ENCODE measurements at places on chromosomes 2 and 18. TPM values are rescaled to one million over a fixed set of nuclear protein-coding genes. Genes with fewer than 3 reads are reported as not detected.

The DYNAP gene
- not detected for total RNA-seq

The NYAP2 gene
- not detected for total RNA-seq

The CHRNG gene
- total RNA-seq: not detected

The RNF125 gene
- total RNA-seq: 2.8 TPM

The UBXN2A gene
- total RNA-seq: 7.4 TPM

The HSPD1 gene
- total RNA-seq: 102 TPM

The NT5DC4 gene
- not detected for total RNA-seq

The ASB18 gene
- total RNA-seq: not detected

The PLEKHH2 gene
- not detected for total RNA-seq

The RGPD4 gene
- total RNA-seq: not detected

The GDF7 gene
- total RNA-seq: 2.8 TPM

The TMSB10 gene
- total RNA-seq: 7,454 TPM

The BOLL gene
- not detected for total RNA-seq

The RBM44 gene
- 0.22 TPM for total RNA-seq

The PPP4R1 gene
- total RNA-seq: 84.8 TPM

The TRABD2A gene
- total RNA-seq: 0.99 TPM

The MFSD6 gene
- 3.0 TPM for total RNA-seq

The UGT1A3 gene
- not detected for total RNA-seq

The BMP10 gene
- not detected for total RNA-seq

The LIMS3 gene
- total RNA-seq: 5.4 TPM

The HTRA2 gene
- 38.1 TPM for total RNA-seq

The CHN1 gene
- total RNA-seq: 8.1 TPM

The TOGARAM2 gene
- under 0.01 TPM for total RNA-seq

The CD302 gene
- total RNA-seq: 5.7 TPM

The AMER3 gene
- not detected for total RNA-seq

The TCF7L1 gene
- total RNA-seq: 7.5 TPM

The TRIM43 gene
- not detected for total RNA-seq

The KIF3C gene
- total RNA-seq: 10.5 TPM

The CDH19 gene
- not detected for total RNA-seq

The EPHA4 gene
- total RNA-seq: 2.2 TPM

The AQP12B gene
- total RNA-seq: not detected

The CAPN14 gene
- under 0.01 TPM for total RNA-seq

The ZNF396 gene
- 0.60 TPM for total RNA-seq

The ZAP70 gene
- total RNA-seq: under 0.01 TPM

The LONRF2 gene
- not detected for total RNA-seq

The LRRC30 gene
- not detected for total RNA-seq

The TFCP2L1 gene
- total RNA-seq: not detected

The CCDC195 gene
- not detected for total RNA-seq

The NPHP1 gene
- total RNA-seq: 1.5 TPM

The PARD3B gene
- 10.9 TPM for total RNA-seq

The MC4R gene
- not detected for total RNA-seq

The CNTNAP5 gene
- total RNA-seq: not detected

The FOXD4L1 gene
- under 0.01 TPM for total RNA-seq

The PLB1 gene
- total RNA-seq: 0.22 TPM

The GPR155 gene
- 0.65 TPM for total RNA-seq

The SANBR gene
- 7.8 TPM for total RNA-seq

The FAM228B gene
- total RNA-seq: 8.3 TPM

The KCNK3 gene
- total RNA-seq: not detected

The C1QL2 gene
- not detected for total RNA-seq
